Stimulated activated CD4-positive, alpha-beta T cell treated with anti-CD3 and anti-CD28 coated beads, Interleukin-1b, Interleukin-23, amount 100 ng/mL, for 1 hour (primary cell): ENCODE measurements at places on chromosomes 13 and 19.

- no peak for DNase-seq
These were observed 63.5 kb upstream of the CSNK1A1L start for GRCh38 chr13:37168926-37169325.

GRCh38 chr13:105410602-105411001 lies 1124.9 kb downstream of the EFNB2 start:
- DNase-seq: no peak

DNA sequence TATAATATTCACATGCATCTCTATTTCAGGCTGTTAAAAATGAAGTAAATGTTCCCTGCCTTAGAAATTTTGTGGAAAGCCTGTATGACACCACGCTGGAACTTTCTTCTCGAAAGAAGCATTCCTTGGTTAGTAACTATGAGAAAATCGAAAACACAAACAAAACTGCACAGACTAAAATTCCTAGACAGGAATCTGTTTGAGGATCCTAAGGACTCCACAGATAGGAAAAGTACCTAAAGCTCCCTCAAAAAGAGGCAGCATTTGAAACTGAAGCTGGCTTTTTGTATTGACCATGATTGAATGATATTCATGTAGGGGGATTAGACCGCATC lies 103.4 kb downstream of the FRY start:
- DNase-seq: no peak

DNA sequence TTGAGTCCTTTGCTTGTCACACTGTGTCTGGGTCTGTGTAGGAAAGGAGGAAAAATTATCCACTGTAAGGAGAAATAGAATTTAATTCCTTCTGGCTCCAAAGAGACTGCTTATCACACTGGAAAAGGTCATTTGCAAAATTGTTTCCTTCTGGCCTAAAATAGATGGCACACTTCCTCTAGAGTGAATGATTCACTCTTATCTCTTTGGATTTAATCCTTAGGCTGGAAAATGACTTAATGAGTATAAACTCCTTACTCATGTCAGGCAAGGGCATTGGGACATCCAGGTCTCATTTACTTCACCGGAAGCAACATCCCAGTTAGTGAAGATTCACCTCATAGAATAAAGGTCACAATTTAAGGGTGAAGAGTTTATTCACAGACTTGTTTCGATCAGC lies 293.6 kb downstream of the OXGR1 start:
- no peak for DNase-seq

GRCh38 chr19:1608359-1609102 lies 3.3 kb upstream of the UQCR11 start:
- DNase-seq: no peak

GRCh38 chr13:43374621-43375020 lies 351.2 kb downstream of the DNAJC15 start:
- no peak for DNase-seq

- DNase-seq: no peak
These were observed 14.0 kb downstream of the NKPD1 start for GRCh38 chr19:45146741-45147205.

DNA sequence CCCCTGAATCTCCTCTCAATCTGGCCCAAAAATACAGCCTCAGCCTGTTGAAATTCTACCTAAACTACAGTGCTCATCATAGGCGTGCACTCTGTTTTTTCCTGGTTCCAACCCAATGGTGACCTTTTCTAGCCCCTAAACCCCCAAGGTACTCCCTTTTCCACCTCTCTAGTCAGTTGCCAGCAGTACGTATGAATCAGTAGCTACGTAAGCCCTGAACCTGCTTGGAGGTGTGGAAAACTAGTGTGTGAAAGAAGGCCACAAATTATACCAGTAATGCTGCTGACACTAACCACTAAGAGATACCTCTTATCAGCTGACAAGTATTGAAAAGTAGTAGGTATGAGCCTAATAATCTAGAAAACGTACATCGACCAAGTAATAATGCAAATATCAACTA lies 60.9 kb downstream of the FOXO1 start:
- no peak for DNase-seq

GRCh38 chr19:2616741-2617392 lies 85.6 kb downstream of the GNG7 start:
- no peak for DNase-seq

GRCh38 chr19:14933506-14933905 lies 7.8 kb upstream of the OR7C2 start:
- DNase-seq: no peak

DNA sequence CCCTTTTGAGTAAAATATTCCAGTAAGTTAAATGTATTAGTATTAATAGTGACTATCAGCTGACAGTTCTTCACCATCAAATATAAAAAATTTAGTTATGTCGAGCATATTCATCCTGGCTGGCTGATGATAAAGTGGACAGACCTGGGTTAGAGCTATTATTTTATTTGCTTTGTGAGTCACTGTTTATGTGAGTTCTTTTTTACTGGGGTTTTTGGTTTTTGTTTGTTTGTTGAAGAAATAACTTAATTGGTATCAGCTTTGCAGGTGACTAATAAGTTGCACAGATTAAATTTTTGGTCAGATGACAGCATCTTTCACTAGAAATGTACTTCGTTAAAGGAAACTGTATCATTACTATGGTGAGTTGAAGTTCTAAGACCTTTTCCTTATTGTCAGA lies 224.7 kb downstream of the GGACT start:
- no peak for DNase-seq

DNA sequence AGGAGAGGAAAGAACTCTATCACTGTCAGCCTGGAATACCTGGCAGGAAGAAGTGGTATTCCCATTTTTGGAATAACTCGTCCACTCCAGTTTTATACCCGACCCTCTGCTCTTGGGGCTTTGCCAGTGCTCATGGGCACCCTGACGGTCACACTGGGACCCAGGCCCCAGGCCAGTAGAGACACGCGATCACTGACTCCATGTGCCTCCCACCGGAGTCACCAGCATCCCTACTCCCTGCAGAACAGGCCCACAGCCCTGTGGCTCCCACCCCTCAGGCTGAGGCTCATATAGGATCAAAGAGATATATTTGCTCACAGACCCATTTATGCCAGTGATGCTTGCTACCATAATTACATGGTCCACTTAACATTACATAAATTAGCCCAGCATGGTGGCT lies 3.5 kb downstream of the GRTP1 start:
- no peak for DNase-seq

DNA sequence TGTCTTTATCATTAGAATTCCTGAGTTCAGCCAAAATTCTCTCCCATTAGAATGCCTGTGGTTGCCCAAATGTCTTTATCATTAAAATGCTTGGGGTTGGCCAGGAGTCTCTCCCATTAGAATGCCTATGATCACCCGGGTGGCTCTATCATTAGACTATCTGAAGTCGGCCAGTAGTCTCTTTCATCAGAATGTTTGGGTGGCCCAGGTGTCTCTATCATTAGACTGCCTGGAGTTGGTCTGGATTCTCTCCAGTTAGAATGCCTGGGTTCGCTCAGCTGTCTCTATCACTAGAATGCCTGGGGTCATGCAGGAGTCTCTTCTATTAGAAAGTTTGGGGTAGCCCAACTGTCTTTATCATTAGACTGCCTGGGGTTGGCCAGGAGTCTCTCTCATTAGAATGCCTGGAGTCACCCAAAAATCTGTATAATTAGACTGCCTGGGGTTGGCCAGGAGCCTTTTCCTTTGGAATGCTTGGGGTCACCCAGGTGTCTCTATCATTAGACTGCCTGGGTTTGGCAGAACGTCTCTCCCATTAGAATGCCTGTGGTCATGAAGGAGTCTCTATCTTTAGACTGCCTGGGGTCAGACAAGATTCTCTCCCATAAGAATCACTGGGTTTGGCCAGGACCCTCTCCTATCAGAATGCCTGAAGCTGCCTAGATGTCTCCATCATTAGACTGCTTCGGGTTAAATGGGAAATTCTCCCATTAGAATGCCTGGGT lies 1478.3 kb downstream of the UQCRFS1 start:
- no peak for DNase-seq

- no peak for DNase-seq
These were observed 89.8 kb upstream of the MYCBP2 start for GRCh38 chr13:77416666-77417212.

DNA sequence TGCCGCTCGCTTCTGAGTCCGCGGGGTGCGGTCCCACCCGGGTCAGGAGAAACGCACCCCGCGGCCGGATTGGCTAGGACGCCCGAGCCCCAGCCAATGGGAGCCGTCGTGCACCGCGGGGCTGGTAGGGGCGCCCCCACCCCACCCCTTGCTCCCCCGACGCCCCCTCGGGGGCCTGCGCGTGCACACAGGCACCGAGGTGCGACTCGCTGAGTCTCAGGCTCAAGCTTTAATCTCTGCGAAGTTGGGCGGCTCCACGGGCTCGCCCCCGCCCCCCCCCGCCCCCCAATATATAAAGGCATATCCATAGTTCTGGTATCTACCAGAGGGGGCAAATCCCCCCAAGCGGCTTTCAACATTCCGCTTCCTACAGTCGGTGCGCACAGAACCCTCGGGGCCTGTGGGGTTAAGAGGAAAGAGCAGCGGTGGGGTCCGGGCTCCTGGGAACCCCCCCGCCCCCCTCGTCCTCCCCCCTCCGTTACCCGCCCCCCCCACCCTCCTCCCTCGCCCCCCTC lies at the start of gene COX6B2:
Gene COX6B2 (minus strand): TSS at position 22 of the 515 bp plus-strand sequence. CDS start 198 bp downstream, outside the sequence.
- DNase-seq: no peak

DNA sequence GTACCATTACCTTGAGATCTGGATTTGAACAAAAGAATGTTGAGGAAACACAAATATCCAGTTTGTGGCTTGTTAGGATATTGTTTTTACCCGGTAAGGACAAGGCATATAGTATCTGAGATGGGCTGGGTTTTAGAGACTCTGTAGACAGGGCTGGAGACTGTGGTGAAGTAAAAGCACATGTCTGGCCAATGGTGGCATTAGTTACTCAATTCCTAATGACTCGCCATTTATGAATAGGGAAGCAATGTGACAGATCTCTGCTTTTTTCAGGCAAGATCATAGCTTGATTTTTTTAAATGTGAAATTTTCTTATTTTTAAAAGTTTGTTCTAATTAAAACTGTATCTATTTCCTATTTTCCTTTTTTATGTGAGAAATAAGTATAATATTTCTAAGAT lies 371.1 kb upstream of the SPRY2 start:
- no peak for DNase-seq

DNA sequence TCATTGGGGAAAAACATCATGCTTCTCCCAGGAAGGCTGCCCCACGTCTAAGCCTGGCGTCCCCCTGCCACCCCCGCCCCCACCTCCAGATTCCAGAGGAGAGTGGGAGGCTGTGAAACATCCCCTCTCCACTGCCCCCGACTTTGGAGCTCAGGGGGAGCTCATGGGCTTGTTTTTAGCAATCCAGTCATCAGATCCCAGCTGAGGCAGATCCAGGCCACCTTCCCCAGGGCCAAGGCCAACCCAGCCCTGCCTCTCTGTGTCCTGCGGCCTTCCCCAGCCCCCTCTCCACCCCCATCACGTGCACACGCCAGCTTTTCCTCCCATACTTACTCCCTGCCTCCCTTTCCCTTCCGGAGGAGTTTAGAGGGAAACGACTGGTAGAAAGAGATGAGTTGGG lies 38.8 kb downstream of the SHISA2 start:
- no peak for DNase-seq

DNA sequence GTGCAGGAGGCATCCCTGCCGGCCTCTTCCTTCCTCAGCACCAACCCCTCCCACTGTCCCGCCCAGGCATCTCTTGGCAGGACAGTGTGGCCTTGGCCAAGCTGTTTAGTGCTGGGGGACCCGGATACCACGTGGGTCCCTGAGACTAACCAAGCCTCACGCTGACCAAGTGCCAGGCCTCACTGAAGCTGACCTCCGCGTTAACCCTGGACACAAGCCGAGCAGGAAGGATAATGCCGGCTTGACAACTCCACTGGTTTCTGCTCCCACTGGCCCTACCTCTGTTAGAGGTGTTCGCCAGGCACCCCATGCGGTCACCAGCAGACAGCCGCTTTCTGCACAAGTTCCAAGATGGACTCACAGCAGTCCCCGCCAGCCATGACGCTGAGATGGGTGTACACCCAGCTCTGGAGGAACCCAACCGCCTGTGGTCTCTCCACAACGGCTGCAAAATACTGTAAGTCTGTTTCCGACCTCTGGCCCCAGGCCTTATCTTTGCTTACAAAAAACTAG lies 12.4 kb downstream of the GRTP1 start:
- no peak for DNase-seq

DNA sequence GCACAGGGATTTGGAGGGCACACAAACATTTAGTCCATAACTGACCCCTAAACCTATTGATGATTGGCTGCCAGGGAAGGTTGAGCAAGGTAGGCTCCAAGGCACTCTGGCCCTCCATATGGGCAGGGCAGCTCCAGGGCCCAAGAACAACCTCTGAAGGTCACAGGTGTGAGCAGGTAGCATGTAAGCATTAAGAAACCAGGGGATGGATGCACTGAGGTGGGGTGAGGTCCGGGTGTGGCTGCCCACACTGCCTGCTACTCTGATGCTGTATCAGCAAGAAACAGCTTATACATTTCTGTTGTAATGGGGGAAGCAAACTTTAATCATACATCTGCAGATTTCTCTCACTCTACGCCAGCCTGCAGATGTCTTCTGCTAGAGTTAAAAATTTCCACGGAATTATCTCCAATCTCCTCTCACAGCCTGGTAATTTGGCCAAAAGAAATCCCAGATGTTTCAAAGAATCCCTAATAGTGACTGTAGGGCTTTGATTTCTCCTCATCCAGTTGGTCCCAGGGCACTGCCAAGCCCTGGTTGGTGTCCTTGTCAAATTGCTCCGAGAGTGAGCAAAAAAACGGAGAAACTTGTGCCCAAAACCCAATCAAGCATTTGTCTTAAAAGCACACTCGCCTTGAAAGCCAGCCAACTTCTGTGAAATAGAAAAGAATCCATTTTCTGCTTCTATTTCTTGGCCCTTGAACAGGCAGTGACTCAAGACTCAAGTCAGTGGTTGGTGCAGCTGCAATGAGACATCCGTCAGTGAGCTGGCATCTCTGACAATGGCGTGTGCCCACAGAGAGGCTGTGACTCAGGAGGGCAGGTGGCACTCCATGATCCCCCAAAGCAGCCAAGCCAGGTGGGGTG lies 72.5 kb upstream of the MRI1 start:
- no peak for DNase-seq

DNA sequence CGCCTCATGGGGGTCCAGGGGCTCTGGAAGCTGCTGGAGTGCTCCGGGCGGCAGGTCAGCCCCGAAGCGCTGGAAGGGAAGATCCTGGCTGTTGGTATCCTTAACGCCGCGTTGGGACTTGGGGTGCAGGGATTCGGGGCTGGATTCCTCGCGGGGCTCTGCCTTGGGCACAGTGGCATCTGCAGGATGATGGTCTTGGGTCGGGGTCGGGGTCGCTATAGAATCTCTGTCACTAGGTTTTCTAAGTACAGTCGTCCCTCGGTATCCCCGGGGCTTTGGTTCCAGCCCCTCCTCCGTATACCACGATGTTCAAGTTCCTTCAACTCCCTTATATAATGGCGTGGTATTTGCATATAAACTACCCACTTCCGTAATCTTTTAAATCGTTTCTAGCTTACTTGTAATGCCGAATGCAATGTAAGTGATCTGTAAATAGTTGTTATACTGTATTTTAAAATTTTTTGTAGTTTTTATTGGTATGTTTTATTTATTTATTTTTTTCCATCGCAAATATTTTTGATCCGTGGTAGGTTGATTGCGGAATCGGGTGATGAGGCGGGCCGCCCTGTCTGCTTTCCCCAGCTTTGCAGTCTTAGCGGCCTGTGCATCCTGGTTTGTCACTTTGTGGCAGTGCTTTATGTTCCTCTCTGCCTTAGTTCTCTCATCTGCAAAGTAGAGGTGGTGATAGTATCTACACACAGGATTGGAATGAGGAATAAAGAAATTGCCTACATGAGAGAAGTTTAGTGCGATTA lies 606 bp downstream of the ERCC5 start:
- no peak for DNase-seq

- no peak for DNase-seq
These were observed 2.3 kb downstream of the TRAPPC6A start for GRCh38 chr19:45175515-45176345.
